ENCODE measurements at places on chromosomes 13 and 19. TPM values are rescaled to one million over a fixed set of nuclear protein-coding genes. Genes with fewer than 3 reads are reported as not detected.

The WDR88 gene
- total RNA-seq = not detected

- DNase-seq = no peak
Measured at GRCh38 chr13:44263751-44264620, 109.6 kb upstream of the SERP2 start.

GRCh38 chr13:100300708-100301107, 211.8 kb downstream of the PCCA start:
- DNase-seq = no peak

The FGF21 gene
- total RNA-seq = not detected

The NTF4 gene
- total RNA-seq = not detected

GRCh38 chr19:46357846-46358583, 11.1 kb downstream of the PPP5C start:
- DNase-seq = no peak

- no peak for DNase-seq
Measured at GRCh38 chr19:44776402-44777096, 1.1 kb upstream of the CBLC start.

DNA sequence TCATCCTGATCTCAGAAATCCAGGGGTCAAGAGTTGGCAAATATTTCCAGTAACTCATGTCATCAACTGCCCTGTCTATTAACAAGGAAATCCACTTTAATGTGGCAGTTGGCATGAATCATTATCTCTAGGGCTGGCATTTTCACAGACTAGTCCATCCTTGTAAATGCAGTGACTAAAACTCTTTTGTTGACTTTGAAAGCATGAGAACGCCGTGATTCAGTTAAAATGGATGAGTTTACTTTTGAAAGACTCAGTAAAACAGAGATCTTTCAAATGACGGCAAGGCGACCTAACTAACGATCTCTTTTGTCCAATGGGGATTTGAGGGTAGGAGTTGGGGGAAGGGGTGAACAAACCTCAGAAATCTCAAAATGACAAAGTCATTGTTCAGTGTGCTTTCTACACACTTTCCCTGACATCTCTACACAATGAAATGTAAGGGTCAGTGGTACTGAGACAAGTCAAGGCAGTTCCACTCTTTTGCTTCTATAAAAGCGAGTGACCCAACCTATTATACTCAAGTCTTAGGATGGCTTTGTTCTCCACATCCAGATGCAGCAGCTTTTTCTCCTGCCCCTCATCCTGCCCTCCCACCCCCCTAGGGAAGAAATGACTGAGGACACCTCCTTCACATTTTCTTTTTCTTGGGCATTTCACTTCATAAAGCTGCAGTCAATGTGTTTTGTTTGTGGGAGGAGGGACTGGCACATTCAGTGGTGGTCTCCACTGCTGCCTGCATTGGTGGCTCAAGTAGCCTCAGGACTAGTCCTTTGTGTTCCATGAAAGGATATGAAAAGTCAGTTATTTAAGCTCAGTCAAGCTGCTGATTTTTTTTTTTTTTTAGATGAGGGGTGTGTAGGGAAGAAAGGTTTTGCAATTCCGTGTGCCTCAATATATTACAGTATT, 200.5 kb downstream of the ABCC4 start:
- DNase-seq = no peak

GRCh38 chr13:74661851-74662250, 527.6 kb upstream of the KLF12 start:
- no peak for DNase-seq

DNA sequence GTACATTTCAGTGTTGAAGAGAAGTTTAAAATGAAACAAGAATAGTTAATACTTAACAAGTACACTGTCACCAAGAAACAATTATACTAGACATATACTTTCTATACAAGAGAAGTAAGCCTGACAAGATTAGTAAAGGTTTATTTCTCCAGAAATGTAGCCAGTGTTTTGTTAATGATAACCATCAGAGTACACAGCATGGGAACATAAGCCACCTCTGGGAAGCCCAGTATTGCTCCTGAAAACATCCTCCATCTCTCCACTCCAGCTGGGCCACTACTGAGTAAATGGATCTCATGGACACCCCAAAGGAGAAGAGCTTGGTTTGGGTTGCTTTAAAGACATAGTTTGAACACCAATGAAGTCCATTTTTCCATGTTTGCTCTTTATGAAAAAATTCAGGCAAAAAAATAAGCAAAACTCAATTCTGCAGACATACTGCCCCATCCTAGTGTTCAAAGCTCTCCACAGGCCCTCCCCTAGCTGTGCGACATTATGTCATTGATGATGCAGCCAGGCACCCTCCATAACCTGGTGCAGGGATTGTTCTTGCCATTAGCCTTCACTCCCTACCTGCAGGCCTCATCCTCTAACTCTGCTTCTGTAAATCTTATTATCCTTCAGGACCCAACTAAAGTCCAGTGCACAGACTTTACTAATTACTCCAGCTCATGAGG, 61.9 kb downstream of the LHFPL6 start:
- DNase-seq = no peak

The DCT gene
- total RNA-seq = not detected

- no peak for DNase-seq
Measured at GRCh38 chr19:39937787-39938186, 3.4 kb upstream of the FCGBP start.

- DNase-seq = peak; percentile 62
Measured at GRCh38 chr19:46076951-46077814, 36.4 kb upstream of the IGFL4 start.

DNA sequence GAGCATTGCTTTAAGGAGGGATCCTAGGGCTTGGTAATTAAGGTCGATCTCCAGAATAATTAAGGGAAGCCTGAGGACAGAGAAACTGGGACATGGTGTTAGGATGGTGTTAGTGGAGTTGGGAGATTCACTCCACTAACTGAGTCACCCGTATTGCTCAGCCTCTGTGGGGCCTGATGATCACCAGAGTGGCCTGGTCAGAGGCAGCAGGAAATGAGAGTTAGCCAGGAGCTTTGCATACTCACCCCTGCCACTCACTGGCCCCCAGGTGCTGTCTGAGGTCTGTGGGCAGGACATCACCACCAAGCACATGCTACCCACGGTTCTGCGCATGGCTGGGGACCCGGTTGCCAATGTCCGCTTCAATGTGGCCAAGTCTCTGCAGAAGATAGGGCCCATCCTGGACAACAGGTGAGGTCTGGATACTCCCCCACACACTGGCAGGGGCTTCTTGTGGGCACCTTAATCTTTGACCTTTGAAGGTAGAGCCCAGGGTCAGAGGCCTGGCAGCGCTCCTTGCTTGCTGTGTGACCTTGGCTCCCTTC, 32.1 kb downstream of the PPP2R1A start:
- no peak for DNase-seq

GRCh38 chr19:58395220-58395978, at the start of gene RNF225:
RNF225 (plus strand) TSS chr19:58395656; CDS start chr19:58396090, 434 bp downstream.
- no peak for DNase-seq

The DKKL1 gene
- not detected for total RNA-seq

DNA sequence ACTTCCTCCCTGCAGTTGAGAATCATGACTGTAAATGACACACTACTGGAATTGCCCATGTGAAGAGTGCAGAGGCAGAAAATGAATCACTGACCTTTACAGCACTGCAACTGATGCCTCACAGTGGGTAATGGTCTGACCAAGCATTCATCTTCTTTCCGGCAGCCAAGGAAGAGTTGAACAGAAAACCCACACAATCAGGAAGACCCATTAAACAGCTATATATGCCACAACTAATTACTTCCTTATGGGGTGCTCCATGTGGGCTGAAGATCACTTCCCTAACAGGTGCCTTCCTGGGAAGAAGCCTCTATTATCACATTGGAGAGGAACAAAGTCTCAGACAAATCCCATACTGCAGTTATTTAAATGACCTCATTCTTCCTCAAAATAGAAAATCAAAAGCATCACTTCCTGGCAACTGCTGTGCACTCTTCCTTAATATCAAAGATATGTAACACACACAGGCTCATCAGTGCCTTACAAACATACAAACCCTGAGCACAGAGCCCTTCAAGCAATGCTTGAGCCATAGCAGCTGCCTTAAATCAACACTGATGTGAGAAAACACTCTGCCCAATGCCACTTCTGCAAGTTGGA, 45.8 kb downstream of the RUBCNL start:
- peak; percentile 63 for DNase-seq

DNA sequence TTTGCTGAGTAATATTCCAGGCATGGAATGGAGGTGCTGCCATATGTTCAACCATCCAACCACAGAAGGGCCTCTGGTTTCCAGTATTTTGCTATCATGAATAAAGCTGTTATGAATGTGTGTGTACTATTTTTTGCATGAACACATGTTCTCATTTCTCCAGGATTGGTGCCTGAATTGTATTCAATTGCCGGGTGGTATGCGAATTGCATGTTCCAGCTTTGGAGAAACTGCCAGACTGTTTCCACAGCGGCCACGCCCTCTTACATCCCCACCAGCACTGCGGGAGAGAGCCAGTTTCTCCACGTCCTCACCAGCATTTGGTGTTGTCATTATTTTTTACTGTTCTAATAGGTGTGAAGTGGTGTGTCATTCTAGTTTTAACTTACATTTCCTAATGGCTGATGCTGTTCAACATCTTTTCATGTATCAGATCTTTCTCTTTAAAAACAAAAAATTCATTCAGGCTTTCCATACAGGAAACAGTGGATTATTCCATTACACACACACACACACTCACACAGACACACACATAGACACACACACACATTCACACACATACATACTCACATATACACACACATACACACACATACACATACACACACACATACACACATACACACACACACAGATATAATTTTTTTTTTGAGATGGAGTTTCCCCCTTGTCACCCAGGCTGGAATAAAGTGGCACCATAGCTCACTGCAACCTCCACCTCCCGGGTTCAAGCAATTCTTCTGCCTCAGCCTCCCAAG, 154.1 kb downstream of the PTPRS start:
- DNase-seq = no peak

DNA sequence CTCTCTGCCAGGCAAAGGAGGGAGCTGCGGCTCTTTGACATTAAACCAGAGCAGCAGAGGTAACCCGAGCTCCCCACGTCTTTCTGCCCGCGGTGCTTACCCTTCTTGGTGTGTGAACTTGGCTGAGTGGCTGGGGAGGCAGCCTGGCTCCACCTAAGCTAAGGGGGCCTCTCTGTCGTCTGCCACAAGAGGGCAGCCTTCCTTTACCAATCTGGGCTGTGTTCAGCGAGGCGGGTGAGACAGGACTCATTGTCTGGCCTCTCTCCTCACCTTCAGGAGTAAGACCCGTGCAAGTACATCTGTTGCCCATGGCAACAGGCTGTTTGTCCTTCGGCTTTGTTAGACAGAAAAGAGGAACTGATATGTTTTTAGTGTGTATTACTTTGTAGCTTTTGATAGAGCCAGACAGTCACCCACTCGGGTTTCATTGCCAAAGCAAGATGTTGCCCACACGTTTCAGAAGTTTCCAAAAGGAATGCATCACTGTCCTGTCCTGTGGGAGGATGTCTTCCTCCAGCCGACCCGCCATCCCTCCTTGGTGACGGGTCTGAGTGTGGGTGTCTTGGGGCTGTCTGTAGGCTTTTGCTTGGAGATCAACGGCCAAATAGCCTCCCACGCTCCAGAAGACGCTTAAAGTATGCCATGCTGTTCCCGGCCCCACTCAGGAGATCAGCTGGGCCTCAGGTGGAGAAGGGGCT, 4.6 kb downstream of the POP4 start:
- DNase-seq = peak; percentile 92

The OR7D2 gene
- total RNA-seq = not detected

The PRRG2 gene
- total RNA-seq = 1.5 TPM

GRCh38 chr19:48487948-48488347, 18.8 kb downstream of the CYTH2 start:
- DNase-seq = no peak

GRCh38 chr19:35368378-35368777, 2.5 kb upstream of the GPR42 start:
- no peak for DNase-seq

DNA sequence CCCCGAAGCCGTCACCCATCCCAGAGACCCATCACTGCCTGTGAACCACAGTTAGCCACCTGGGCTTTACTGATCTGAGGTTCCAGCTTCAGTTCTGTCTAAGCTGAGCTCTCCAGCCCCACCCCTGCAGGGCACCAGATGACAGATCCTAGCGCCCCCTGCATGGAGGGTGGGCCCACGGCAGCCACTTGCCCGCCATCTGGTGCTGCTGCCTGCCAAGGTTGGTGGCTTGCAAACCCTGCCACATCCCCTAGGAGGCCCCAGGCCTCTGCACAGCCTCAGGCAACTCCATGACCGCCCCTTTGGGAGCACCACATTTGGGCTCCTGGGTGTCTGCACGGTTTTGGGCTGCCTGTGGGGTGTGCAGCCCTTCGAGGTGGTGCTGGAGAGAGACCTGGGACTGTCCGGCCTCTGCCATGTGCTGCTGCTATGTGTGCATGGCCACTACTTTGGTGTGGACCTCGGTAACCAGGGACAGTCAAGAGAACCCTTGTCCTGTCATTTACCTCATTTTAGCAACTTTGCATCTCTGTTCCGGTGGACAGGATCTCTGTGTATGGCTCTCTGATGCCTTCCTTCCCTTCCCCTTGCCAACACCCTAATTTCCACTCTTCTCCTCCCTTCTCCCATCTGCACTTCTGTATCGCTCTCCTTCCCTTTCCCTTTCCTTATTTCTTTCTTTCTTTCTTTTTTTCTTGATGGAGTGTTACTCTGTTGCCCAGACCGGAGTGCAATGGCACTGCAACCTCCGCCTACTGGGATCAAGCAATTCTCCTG, 17.4 kb upstream of the SDHAF1 start:
- peak; percentile 71 for DNase-seq

GRCh38 chr19:30584090-30584489, 211.9 kb downstream of the ZNF536 start:
- DNase-seq = no peak

- no peak for DNase-seq
Measured at GRCh38 chr19:1893791-1894190, 8.5 kb upstream of the ABHD17A start.

The PSG11 gene
- not detected for total RNA-seq

The SLITRK5 gene
- total RNA-seq = not detected

GRCh38 chr13:39836038-39836437, 180.6 kb downstream of the COG6 start:
- no peak for DNase-seq

The ZNF175 gene
- total RNA-seq = 6.6 TPM

The IL12RB1 gene
- total RNA-seq = 25.6 TPM

The CRTC1 gene
- total RNA-seq = 4.4 TPM

DNA sequence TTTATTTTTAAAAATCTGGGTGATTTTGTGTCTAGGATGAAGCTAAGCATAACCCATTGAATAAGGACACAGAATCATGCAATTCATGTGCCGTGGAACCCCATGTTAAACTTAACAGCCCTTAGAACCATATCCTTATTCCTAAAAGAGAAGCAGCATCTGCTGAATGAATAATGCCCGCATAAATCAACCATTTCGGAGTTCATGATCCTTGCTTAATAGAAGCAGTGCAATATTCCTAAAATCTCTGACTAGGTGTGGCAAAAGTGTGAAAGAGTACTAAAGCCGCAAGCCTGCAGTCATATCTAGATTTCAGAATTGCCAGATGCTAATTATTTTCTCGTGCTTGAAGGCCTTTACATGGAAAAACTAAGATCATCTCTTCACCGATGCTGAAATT, 33.6 kb upstream of the ARGLU1 start:
- no peak for DNase-seq

The CEACAM1 gene
- total RNA-seq = 5.3 TPM

- DNase-seq = peak; percentile 80
Measured at GRCh38 chr19:6947745-6948144, 60.4 kb downstream of the ADGRE1 start.

GRCh38 chr19:55189403-55189835, 9.3 kb upstream of the SYT5 start:
- no peak for DNase-seq

- DNase-seq = no peak
Measured at GRCh38 chr13:51925865-51926527, 64.2 kb downstream of the CCDC70 start.

The TMEM150B gene
- total RNA-seq = not detected

The LSM7 gene
- 154 TPM for total RNA-seq

The PRODH2 gene
- not detected for total RNA-seq

GRCh38 chr13:60311527-60311926, 85.5 kb upstream of the TDRD3 start:
- peak; percentile 4 for DNase-seq
